ENCODE measurements at places on chromosomes 7 and 10.

DNA sequence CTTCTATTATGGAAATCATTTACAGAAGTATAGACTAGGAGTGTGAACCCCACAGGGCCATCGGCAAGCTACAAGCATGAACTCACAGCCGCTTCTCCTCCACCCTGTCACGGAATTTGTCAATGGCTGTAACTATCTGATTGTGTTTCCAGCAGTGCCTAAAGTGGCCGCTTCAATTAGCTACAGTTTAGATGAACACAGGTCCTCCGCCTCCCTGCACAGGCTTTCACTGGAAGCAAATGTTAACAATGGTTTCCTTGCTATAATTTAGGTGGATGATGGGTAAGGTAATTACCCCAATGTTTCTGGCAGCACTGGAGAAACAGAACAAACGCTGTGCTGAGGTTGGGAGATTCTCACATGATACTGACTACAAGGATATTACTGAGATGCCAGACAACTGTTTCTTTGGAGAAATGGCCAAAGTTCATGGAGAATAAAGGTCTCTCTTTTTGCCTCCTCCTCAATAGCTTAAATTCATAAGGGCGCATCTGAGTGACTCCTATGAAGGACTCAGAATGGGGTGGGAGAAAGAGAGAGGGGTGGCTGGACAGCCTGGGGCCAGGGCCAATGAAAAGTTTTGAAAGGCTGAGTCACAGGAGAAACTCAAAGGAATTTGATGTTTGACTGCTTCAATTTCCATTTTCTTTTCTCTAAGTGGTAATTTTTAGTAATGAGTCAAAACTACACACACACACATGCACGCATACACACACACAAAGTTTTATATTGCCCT is 78.9 kb downstream of the SVIL start:
- peak; percentile 86 for DNase-seq

GRCh38 chr10:36362257-36362656 is 720.2 kb upstream of the FZD8 start:
- no peak for DNase-seq

- no peak for DNase-seq
These were observed 1.7 kb upstream of the ANKRD22 start for GRCh38 chr10:88853155-88853881.

DNA sequence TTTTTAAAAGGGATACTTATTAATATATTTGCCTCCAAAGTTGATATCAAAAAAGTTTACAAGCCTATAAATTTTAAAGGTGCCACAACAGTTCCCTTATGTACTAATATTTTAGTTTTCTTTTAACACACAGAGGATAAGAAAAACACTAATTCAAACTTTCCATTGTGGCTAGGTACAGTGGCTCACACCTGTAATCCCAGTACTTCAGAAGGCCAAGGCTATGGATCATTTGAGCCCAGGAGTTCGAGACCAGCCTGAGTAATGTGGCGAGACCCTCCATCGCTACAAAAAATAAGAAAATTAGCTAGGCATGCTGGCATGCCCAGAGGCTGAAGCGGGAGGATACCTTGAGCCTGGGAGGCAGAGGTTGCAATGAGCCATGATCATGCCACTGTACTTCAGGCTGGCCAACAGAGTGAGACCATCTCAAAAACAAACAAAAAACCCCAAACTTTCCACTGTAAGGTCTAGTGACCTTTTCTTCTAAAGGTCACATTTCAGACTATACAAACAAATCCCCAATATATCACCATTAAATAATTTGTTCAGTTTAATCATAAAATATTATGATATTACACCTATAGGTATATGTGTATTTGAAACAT is 107.5 kb downstream of the HBP1 start:
- DNase-seq = no peak

GRCh38 chr7:92609921-92610518 is 19.8 kb upstream of the FAM133B start:
- peak; percentile 45 for DNase-seq

DNA sequence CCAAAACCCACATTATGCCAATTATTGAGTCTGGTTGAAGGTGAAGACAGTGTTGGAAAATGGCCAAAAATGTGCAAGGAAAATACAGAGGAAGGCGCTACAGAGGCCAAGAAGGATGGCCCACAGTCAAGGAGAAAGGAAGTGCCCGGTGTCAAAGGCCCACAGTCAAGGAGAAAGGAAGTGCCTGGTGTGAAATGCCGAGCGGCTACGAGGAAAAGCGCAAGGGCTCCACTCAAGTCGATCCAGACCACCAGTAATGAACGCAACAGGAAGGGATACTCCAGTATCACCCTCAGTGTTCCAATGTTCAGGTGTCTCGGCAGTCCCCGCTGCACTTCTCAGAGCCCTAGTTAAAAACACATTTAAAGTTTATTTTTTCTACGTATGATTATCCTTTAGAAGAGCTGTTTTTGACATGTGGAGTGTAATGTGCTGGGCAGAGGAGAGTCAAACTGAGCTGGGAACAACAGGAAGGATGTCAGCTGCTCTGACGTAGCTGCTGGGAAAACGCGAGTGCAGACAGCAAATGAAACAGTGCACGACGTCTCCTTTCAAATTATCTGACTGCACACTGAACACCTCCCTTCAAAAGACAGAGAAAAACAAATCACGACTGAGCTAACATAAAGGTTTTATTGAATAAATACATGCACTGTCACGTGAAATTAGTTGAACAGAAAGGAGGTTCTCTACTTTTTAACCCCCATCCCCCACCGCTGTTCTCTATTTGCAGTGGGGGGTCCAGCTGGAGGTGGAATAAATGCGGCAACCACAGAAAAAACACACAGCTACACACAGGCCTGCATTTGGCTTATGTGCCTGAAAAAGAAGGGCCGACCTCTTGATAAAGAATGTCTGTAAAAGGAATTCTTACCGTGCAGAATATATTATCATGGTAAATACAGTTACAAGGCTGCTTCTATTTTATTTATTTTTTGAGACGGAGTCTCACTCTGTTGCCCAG is 26.1 kb upstream of the NCAPG2 start:
- DNase-seq = no peak

GRCh38 chr7:137354396-137354795 is 10.9 kb upstream of the PTN start:
- DNase-seq = no peak

DNA sequence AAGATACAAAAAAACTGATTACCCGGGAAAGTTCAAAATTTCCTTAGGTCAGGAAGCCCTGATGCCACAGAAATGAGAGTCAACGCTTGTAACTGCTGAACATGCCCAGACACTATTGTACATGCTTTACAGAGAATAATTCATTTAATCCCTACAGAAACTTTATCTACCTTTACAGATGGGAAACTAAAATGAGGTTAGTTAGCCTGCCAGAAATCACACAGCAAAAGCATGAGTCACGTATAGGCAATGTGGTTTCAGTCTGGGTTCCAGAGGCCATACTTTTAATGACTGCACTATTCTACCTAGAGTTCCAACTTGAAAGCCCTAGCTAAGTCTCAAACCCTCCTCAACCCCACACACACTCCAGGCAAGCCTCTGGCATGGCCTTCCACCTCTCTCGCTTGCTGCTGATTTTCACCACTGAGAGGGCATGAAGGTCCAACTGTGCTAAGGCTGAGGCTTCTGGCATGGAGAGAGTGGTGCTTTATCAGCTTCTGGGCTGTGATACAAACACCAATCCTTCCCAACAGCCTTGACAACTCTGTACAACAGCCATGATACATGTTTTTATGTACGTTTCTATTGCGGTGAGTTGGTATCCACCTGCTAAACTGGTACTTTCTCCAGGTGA is 1011.2 kb upstream of the GHITM start:
- no peak for DNase-seq

GRCh38 chr7:128021366-128021765 is 9.9 kb downstream of the LRRC4 start:
- peak; percentile 51 for DNase-seq

DNA sequence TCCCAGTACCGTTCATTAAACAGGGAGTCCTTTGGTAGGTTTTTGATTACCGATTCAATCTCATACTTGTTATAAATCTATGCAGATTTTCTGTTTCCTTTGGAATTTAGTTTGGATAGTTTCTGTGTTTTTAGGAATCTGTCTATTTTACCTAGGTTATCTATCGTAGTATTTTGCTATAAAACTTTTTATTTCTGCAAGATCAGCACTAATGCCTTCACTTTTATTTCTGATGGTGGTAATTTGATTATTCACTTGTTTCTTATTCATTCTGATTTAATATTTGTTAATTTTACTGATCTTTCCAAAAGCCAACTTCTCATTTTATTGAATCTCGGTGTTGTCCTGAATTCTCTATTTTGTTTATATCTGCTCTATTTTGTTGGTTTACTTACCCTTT is 577.7 kb upstream of the NRG3 start:
- DNase-seq = no peak

GRCh38 chr10:61888744-61889143 is 12.8 kb upstream of the ARID5B start:
- DNase-seq = peak; percentile 65

GRCh38 chr10:29749150-29749549 is 114.4 kb upstream of the SVIL start:
- DNase-seq = no peak

- DNase-seq = no peak
These were observed 16.4 kb upstream of the NPS start for GRCh38 chr10:127532659-127533058.

DNA sequence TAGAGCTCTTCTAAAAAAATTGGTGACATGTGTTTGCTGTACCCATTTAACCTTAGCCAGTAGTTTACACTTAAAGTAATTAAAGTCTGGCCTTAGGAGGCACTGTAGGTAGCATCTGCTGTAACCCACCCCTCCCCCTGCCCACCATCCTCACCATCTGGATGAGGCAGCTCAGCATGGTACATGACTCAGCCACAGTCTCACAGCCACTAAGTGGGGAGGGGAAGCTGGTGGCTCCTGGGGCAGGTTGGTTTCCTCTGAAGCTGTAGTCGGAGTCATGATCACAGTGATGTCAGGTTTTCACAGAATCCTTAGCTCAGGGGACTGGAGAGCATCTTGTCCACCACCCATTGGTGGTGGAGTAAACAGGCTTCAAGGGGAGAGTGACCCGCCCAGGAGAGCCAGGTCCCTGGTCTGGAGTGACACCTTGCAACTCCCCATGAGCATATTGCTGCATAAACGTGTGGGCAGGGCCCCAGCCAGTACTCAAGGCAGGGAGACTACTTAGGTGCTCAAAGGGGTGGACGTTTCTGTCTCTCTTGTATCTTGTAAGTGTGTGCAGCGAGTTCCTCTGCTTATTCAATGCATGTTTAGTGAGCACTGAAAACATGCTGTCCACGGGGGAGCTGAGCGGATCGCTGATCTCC is 125.9 kb downstream of the GRK5 start:
- DNase-seq = peak; percentile 41

DNA sequence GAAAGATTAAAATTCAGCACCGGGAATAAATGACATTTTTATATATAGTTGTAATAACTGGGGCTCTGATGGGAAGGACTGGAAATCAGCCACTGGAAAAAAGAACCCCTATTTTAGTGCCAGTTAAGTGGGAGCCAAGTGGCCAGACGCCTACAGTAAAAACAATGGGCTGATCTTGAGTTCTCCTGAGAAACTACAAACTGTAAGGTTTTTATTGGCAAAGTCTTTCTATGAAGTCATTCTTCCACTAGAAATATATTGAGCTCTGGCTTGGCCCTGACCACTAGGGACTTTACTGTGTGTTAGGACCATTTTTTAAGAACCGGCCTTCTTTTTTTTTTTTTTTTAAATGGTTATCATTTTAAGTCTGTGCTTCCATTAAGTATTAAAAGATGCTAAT is 79.6 kb downstream of the ZNF22 start:
- no peak for DNase-seq

DNA sequence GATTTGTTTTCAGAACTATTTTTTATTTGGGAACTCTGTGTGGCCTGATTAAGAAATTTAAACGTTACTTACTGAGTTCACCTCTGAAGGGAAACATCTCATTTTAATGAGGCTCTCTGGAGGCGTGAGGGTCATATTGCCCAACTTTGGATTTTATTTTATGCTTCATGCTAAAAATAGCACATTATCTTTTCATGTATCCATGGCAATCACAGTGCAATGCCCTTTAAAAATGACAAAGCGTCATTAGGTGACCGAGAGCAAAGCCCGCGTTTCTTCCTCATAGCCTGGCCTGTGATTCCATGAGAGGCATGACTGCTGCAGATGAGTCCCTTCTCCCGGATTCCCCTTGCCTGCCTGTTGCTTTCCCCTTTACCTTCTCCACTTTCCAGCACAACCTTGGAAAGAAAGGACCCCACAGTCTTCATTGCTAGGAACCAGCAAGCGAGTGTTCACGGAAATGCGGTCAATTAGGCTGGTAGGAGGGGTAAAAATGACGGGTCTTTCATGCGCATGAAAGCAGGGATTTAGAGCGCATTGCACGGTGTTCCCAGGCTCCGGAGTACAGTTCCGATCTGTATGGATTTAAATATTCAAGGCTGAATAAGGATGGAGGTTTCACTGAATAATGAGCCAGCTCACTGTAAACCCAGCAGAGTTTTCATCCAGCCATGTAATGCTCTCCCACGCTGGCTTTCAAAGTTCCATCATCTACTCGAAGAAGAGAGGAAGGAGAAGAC is 98.2 kb upstream of the PITRM1 start:
- no peak for DNase-seq

DNA sequence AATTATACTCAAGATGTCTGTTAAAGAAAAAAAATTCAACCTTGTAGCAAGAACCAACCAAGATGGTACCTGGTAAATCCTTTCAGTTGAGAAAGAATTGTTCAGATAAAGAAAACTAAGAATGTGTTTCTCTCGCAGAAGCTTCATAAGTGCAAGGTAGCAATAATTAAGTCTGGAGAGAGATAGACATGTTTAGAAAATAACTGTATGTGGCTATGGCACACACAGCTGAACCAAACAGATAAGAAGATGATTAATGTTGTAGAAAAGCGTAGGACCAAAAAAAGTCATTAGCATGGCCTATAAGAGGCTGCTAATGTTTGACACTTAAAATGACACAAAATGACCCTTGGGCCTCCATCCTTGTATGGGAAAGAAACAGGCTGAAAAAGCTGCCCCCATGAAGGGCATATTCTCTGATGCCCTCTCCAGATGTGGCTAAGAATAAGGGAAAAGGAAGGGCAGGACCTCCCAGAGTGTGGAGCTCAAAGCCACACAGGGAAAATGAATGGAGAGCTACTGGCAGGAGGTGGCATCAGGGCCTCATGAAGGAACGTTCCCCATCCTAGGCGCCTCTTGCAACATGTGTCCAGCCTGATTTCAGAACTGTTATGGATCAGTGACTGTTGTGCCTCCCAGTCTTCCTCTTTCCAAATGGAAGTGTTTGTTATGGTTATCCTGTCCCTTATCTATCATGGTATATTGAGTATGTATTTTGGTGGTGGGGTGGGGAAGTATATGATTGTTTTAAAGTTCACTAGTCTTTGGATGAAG is 30.7 kb downstream of the TLL2 start:
- DNase-seq = no peak

- peak; percentile 95 for DNase-seq
These were observed 188.9 kb downstream of the SKIDA1 start for GRCh38 chr10:21336476-21337170.

Measured in GM23248 (cell line).